D721Med (cell line): ENCODE measurements at places on chromosomes 1 and 21.

GRCh38 chr1:112707221-112708001, 484 bp upstream of the RHOC start:
- DNase-seq, result peak; percentile 96

GRCh38 chr1:226577401-226578180, 29.0 kb downstream of the STUM start:
- DNase-seq, result no peak

- peak; percentile 45 for DNase-seq
Observed at GRCh38 chr1:23403735-23404486, 20.6 kb downstream of the TCEA3 start.

DNA sequence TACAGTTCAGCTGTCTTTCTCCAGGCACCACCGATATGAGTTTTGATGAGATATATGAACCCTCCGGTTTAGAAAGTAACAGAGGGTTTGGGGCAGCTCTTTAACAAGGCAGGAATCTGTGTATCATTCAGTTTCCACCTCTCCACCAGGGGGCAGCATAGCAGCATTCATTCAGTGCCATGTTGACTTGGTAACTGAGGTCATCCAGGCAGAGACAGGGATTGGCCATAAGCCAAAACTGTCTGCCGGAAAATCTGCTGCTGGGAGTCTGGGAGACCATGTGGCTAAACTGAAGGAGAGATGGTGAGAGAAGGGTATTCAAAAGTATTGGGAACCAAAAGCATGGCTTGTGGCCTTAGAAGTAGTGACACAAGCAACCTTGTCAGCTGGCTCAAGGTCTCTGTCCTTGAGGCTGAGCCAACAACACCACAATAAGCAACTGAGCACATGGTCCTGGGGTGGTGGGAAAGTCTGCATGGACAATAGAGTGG, 98.5 kb downstream of the LMX1A start:
- no peak for DNase-seq

DNA sequence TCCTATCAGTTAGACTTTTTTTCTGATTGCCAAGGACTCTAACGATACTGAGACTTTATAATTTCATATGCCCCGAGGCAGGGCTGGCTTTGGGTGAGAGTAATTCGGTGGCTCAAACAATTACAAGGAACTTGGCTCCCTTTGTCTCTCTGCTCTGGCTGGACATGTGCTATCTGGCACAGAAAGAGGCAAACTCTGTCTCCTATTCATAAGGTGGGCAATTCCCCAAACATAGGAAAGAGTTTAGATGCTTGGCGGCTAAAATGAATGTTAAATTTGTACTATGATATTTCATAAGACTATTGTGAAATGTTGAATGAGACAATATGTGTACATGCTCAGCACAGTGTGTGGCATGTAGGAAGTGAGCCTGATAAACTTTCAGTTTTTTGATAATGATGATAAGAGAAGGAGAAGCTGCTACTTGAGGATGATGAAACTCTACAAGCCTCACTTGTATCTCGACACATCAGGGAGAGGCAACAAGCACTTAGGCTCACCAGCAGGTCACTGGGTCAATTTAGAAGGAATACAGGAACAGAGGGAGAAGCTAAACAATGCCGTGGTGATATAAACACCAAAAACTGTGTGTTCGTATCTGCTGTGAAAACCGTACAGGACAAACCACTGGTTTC, 12.6 kb upstream of the NTPCR start:
- no peak for DNase-seq

GRCh38 chr1:178821134-178821866, 49.6 kb downstream of the ANGPTL1 start:
- DNase-seq, result no peak

- no peak for DNase-seq
Observed at GRCh38 chr1:211527888-211528287, 35.9 kb upstream of the RD3 start.

- DNase-seq, result no peak
Observed at GRCh38 chr1:43982808-43983207, 3.8 kb downstream of the B4GALT2 start.

GRCh38 chr1:103220631-103221041, 112.3 kb upstream of the COL11A1 start:
- no peak for DNase-seq

DNA sequence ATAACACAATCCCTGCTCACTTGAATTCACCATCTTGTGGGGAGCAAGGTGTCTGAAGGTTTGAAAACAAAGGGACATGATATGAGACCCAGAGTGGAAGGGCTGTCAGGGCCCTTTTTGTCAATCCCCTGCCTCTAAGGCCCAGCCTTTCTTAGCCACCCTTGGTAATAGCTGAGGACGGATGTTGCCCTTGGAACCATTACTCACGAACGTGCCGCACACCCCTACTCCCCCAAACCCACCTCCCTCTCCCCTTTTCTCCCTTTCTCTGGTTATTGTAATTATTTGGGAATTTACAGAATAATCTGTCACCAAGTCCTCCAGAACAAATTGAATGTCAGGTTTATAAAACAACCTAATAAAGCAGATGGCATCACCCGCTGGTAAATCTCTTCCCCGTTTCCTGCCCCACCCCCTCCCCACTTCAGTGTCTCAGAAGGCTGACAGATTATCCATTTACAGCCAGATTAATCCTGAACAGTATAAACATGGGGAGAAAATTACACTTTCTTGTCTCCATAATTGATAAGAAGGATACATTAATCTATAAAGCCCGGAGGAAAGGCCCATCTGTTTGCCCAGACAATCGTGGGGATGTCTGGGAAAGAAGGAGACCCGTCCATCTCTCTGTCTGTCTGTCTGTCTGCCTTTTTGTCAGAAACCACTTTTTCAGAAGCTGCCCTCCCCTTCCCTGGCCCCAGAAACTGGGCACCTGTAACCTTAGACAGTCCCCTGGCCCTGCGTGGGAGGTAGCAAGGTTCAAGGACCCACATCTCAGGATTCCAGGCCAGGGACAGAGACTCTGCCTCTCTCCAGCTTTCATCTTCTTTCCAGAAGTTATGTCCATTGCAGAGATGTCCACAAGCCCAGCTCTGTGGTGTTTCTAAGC, 60.6 kb upstream of the CD34 start:
- DNase-seq, result no peak

DNA sequence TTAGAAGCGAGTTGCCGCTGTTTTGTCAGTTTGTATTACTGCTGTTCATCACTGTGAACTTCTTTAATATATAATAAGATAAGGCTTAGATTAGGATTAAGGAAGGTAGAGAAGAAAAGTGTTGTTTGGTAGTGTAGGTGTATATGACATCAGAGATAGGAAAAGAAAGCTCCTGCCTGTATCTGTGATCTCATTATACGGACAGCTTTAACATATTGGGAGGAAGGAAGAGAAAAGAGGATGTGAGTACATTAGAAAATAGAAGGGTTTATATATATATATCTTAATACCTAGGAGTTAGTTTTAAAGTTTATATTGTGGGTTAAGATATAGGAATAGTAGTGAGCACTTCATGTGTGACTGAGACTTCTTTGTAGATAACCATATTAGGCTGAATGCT, 71.0 kb downstream of the RALGPS2 start:
- no peak for DNase-seq

DNA sequence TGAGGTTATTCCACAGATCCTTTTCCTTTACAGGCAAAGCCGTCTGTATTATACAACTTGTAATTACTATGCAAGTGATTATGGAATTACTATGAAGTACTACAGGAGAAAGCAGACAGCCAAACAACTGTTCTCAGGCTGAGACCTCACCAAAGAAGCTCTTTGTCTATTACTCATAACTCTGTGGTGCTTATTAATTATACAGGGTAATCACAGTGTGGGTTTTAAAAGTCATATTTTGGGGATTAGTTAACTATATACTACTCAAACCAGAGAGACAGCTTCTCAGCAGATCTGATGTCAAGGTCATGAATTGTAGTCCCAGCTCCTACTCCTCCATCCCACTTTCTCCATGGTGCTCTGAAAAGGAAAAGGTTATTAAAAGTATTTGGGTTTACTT, 49.6 kb downstream of the CTTNBP2NL start:
- no peak for DNase-seq

- no peak for DNase-seq
Observed at GRCh38 chr1:169059421-169059820, 47.1 kb upstream of the ATP1B1 start.

GRCh38 chr1:50651476-50652263, 228.4 kb upstream of the DMRTA2 start:
- DNase-seq, result no peak

DNA sequence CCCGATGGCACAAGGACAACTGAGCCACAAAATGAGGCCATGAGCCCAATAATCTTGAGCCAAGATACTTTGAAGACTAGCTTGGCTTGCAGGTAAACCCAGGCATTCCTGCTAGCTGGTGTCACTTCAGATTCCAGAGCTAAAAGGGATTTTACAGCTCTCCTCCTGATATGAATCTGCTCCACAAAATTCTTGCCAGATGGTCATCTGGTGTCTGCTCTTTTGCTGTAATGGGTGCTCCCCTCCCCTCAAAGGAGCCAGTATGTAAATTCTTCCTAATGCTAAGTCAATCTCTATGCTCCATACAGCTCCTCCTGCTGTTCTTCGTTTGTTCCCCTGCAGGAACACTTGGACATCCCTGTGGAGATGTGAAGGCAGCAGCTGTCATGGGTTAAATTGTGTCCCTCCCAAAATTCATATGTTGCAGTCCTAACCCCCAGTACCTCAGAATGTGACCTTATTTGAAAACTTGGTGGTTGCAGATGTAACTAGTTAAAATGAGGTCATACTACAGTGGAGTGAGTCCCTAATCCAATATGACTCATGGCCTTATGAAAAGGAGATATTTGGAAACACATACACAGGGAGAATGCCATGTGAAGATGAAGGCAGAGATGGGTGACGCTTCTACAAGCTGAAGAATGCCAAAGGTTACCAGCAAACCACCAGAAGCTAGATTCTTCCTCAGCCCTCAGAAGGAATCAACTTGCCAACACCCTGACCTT, 180.6 kb upstream of the PALMD start:
- peak; percentile 32 for DNase-seq

DNA sequence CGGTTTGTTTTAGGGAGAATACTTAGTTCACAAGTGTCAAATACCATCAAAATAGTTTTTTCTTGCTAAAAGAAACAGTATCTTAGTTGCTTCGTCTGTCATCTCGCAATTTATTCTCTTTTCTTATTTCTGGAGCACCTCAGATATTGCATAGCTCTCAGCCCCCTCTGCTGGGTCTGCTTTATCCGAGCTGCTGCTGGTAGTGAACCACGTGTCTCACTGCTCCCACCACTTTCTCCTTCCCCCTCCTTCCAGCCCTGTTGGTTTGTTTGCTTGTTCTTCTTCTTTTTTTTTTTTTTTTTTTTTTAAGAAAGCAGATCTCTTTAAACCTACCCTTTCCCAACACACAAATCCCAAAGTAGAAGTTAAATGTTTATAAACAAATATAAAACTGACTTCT, 170.8 kb downstream of the EDEM3 start:
- DNase-seq, result no peak

DNA sequence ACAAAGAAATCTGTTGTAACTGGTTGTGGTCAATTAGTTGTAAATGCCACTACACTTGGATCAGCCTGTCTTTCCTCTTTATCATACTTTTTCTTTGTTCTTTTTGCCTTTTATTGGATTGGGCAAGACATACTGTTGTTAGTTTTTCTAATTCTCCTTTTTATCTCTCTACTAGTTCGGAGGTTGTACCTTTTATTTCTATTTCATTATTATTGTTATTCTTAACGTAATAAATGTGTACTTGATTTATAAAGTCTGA, 59.2 kb downstream of the IVNS1ABP start:
- DNase-seq, result no peak

DNA sequence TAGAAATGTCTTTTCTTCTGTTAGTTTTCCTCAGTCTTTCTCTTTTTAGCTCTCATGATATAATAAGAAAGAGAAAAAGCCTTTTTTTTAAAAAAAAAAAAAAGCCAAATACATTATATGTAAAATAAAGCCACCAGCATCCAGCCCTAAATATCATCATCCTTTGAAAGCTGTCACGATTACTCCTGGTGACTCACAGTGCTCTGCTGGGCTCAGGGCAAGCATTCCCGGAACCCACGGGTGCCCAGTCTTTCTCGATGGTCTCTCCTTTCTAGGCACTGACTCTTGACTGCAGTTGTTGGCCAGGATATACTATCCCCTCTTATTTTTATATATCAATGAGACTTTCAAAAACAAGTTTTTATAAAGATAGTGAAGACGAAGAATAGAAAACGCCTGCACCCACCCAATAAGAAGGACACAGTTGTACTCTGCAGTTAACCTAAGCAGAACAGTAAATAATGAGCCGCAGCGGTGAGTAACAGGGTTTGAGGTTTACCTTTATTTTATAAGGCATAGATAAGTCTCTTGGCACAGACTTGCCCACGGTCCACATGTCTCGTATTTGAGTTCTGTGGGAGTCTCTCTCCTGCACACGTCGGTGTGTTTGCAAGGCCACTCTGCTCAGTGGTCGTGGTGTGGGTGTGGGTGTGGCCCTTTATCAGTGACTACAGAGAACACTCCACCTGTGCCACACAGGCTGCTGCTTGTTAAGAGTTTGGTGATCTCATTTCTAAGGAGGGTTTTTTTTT, 15.7 kb upstream of the MX2 start:
- no peak for DNase-seq

GRCh38 chr1:24126018-24126671, 14.2 kb upstream of the MYOM3 start:
- no peak for DNase-seq

- DNase-seq, result no peak
Observed at GRCh38 chr1:147815503-147815902, 55.1 kb upstream of the GJA5 start.

DNA sequence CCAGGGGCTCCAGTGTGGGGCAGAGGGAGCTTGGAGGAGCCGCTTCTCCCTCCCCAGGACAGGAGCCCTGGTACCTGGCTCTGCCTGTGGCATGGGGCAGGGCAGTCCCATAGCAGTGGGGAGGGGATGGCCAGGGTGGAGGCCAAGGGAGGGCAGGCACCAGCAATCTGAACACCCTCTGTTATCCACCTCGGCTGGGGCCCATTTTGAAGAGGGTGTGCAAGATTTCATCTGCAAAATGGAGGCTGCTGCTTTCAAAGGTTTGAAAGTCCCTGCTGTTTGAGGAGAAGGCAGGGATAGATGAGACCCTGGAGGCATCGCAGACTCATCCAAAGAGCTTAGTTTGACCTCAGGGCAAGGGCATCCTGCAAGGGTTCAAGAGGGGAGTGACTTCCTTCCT, 15.2 kb upstream of the TMPRSS2 start:
- no peak for DNase-seq

DNA sequence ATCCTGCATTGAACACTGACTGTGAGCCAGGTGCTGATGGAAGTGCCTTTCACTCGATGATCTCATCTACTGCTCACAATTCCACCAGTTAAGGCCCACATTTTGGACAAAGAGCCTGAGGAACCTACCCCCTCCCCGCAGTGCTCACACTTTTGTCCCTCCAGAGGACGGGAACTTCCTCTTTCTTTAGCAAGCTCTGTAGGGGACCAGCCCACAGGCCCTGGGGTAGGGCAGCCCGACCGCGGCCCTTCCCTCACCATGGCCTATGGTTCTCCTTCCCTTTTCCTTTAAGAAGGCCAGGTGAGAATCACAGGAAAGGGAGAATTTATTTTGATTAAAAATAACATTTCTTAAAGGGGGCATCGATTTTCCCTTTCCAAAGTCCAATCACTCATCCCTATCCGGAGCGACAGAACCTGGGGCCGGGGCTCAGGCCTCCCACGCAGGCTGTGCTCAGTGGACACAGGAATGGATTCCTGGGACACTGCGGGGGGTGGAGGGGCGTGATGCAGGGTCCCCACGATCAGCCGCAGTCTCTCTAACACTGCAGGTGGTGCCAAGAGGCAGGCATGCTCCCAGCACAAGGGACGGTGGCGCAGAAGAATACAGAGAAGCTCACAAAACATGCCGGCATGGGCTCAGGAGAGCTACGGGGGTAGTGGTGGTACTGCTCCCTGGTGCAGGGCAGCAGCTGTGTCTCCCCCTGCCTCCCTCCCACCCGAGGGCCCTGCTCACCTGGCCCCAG, 8.9 kb upstream of the KCNE1 start:
- no peak for DNase-seq

GRCh38 chr21:41678924-41679318, 87.9 kb downstream of the RIPK4 start:
- no peak for DNase-seq
